Pulmonary artery endothelial cell (primary cell): ENCODE measurements at places on chromosomes 6 and 20.

GRCh38 chr20:64231621-64232550, 23.7 kb upstream of the PCMTD2 start:
- no peak for DNase-seq

GRCh38 chr6:135451617-135452190, 45.8 kb downstream of the AHI1 start:
- no peak for DNase-seq

GRCh38 chr20:63183422-63184146, 32.3 kb downstream of the YTHDF1 start:
- DNase-seq, result no peak

DNA sequence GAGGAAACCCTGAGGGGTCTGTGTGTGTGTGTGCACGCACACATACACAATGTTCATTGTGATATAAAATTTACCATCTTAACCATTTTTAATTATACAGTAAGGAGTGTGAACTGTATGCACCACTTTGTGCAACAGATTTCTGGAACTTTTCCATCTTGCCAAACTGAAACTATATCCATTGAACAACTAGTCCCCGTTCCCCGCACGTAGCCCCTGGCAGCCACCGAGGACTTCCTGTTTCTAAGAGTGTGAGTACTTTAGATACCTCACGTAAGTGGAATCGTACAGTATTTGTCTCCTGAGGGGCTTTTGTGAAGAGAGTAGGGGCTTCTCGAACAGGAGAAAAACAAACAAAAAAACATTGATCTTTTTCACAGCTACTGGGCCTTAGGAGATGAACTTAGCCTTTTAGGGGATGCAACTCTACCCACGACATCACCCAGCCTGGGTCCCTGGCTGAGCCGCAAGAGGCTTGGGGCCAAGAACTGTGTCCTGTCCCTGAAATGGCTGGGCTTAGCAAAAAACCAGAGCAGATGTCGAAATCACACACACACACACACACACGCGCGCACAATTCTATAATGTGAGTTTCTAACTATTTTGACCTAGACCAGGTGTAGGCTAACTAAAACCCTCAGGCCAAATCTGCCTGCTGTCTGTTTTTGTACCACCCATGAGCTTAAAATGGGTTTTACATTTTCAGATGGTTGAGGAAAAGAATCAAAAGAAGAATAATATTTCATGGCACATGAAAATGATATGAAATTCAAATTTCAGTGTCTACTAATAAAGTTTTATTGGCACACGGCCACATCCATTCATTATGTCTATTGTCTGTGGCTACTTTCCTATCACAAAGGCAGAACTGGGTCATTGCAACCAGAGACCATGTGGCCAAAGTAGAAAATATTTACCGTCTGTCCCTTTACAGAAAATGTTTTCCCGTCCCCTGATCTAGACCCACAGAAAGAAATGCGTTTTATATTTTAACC, 144.2 kb downstream of the EYA2 start:
- no peak for DNase-seq

GRCh38 chr6:113330636-113330946, 526.6 kb upstream of the MARCKS start:
- DNase-seq, result no peak

GRCh38 chr20:47003223-47003622, 108.6 kb downstream of the EYA2 start:
- DNase-seq, result no peak

- DNase-seq, result no peak
Measured at GRCh38 chr6:15254070-15254975, 8.5 kb downstream of the JARID2 start.

- no peak for DNase-seq
Measured at GRCh38 chr6:154887051-154887450, 108.1 kb upstream of the TIAM2 start.

DNA sequence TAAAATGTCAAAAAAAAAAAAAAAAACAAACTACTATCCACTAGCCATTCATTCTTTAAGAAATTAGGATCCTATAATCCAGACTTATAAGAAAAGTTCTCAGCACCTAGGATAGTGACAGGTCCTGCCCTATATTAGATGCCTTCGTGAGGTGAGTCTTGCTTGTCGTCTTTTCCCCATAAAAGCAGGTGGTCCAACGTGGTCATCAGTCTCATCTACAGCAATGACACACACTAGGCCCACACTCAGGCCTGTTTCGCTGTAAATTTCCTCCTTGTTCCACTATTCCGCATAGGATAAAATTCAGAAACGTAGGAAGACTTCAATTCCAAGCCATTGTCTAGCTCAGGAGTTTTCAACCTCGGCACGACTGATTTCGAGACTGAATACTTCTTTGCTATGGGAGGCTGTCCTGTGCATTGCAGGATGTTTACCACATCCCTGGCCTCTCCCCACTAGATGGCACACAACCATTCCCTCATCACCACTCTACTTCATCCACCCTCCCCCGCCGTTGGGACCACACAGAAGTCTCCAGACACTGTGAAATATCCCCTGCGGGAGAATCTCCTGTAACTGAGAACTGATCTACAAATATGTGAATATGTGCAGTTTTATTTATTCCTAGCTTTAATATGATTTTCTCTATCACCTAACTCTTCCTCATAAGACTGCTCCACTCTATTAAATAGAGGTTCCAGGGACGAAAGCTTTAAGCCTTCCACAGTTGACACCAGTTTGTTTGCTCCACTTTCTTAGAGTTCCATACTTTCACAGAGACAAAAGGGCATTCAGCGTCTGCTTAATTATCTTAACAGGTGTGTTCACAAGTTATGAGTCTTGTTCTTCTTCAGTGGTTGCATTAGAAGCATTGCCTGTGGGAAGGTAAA, 346.3 kb downstream of the BMP2 start:
- no peak for DNase-seq

GRCh38 chr6:54244430-54244829, 63.8 kb upstream of the TINAG start:
- DNase-seq, result no peak

DNA sequence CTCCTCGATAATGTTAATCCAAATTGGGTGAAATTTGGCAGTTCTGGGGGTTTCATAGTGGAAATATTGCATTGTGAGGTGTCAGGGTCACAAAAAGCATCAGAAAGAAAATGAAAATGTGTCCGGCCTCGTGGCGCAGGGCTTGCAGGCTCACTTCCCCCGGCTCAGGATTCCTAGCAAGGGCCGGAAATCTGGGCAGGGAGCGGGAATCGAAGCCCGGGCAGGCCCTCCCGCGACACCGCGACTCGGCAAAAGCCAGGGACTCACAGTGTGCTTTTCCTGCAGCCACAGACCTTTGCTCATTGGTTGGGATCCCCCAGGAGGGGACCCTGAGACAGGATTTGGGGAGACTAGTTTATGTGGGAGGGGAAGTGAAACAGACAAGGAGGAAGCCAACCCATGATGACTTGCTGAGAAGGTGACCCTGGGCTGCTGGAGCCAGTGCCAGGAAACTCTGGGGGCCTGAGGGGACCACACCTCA, 847 bp upstream of the CD93 start:
- DNase-seq, result no peak

- no peak for DNase-seq
Measured at GRCh38 chr6:90326404-90327057, 29.9 kb upstream of the BACH2 start.

GRCh38 chr6:167946007-167946406, 51.5 kb upstream of the KIF25 start:
- DNase-seq, result no peak
